ENCODE measurements at places on chromosomes 12 and 14.

- no peak for DNase-seq
Observed at GRCh38 chr14:38073641-38074040, 134.1 kb upstream of the SSTR1 start.

- no peak for DNase-seq
Observed at GRCh38 chr14:104268725-104269436, 130.5 kb downstream of the KIF26A start.

DNA sequence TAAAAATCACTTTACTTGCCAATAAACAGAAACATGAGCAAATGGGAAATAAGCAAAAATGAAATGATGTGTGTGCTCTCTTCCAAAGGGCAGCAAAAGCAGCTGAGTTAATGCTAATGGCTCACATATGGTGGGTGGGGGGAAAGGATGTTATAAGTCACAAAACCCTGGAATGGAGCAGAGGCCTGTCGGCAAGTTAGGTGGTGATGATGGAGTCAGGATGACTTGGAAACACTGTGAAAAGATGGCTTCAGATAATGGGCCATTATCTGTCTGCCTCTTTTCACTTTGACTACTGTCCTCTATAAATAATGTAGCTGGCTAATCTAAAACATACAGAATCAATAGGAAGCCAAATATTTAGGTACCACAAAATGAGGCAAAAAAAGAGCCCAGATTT is 228.7 kb downstream of the APAF1 start:
- no peak for DNase-seq

DNA sequence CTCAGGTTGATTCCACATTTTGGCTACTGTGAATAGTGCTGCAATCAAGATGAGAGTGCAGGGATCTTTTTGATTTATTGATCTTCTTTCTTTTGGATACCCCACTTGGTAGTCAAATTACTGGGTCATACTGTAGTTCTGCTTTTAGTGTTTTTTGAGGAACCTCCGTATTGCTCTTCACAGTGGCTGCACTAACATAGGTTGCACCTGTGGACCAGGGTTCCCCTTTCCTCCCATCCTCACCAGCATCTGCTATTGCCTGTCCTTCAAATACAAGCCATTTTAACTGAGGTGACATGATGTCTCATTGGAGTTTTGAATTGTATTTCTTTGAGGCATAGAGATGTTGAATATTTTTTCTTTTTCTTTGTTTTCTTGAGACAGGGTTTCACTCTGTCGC is 152.5 kb upstream of the TMEM132C start:
- DNase-seq, result no peak

- no peak for DNase-seq
Observed at GRCh38 chr14:58862416-58863160, 224.8 kb downstream of the DACT1 start.

GRCh38 chr12:124152731-124153130 is 142.2 kb upstream of the RFLNA start:
- DNase-seq, result no peak

DNA sequence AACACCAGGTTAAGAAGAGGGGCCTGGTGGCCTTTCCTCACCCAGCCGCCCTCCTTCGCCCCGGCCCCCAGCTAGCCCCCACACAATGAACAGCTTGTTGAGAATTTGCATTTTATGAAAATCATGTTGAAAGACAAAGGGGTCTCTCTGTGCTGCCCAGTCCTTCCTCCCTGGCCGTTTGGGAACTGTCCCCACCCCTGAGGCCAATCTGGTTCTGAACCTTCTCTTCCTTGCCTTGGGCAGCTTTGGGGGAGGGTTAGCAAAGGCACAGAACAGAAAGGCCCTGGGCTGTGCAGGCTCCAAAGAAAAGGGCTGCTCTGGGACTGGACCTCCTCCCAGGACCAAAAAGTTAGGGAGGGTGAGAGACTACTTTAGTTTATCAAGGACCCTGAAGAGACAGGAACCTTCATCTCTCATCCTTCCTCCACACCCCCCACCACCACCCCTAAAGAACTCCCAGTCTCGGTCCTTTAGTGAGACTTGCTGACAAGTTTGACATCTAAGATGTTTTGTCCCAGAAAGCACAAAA is 1.3 kb downstream of the TAMALIN start:
- no peak for DNase-seq

GRCh38 chr12:89862511-89863445 is 154.1 kb upstream of the ATP2B1 start:
- no peak for DNase-seq

GRCh38 chr14:95297832-95298231 is 21.9 kb downstream of the CLMN start:
- DNase-seq, result no peak

DNA sequence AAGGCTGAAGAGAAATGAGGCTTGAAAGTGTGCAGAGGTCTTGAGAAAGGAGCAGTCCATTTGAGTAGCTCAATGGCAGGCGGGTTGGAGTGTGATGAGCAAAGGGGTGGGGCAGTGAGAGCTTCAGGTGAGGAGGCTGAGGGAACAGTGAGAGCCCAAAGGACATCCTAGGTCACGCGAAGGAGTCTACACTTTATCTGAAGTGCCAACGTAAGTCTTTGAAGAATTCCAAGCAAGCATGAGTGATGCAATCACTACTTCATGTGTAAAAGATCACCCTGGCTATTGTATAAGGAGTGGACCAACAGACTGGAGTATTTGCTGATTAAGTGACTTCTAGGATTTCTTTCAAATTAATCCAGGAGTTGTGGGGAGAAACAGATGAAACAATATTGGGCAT is 159.9 kb upstream of the HIF1A start:
- no peak for DNase-seq

DNA sequence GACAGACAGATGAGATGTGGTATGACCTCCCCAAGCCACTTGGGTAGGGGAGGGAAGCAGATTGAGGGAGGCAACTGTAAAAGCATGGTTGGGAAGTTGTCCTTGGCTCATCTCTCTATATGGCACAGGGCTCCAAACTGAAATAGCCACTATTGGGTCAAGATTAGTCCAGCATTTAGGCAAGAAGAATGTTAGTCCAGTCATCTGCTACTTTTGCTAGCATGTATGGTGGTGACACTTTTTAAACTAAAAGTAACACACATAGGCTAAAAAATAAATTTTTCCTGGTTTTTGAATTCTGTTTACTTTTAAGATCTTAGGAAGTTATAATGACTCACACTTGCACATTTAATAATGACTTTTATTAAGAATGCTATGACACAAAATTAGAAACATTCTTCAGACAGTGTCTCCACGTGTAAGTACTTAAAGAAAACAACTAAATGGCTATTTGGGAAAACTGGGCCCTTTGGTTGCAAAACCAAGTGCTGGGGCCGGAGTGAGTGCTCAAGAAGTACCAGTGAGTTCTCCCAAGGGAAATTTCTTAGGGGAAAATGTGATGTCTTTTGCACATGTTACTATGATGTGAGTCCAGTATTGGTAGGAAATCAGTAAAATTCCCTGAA is 179.1 kb upstream of the HIF1A start:
- DNase-seq, result no peak

- no peak for DNase-seq
Observed at GRCh38 chr12:1611803-1612572, 17.0 kb upstream of the WNT5B start.

DNA sequence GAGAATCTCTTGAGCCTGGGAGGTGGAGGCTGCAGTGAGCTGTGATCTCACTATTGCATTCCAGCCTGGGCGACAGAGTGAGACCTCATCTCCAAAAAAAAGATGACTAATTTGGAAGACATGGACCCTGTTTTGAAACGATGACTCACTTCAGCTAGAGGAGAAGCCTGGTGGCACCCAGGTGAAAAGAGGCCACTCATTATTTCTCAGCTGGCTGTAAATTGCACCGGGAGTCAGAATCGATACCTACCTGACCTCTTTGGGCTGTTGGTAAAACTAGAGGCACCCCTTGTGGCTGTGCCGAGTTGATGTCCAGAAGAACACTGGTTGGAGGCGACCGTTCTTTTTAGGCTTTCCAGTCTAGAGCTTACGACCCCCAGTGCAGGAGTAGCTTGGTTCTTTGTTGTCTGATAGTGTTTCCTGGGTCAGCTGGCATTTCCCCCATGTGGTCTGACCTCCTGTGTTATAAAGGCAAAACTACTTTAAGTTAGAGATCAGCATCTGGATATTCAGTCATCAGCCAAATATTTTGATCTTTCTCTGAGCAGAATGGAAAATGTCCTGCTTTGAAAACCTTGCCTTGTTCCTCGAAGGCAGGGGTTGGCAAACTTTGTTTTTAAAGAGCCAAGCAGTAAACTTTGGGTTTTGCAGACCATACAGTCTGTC is 93.2 kb downstream of the CHST11 start:
- DNase-seq, result no peak

- DNase-seq, result no peak
Observed at GRCh38 chr14:70898111-70898745, 9.0 kb upstream of the PCNX1 start.

GRCh38 chr12:263574-263973 is 938 bp upstream of the SLC6A13 start:
- DNase-seq, result no peak

Measured in stimulated activated CD4-positive, alpha-beta T cell treated with anti-CD3 and anti-CD28 coated beads, Interleukin-4, amount 100 ng/mL, for 4 hours (primary cell).